Activated T-cell treated with anti-CD3 and anti-CD28 coated beads, Interleukin-2, amount 50 U/mL, for 72 hours (primary cell): ENCODE measurements at places on chromosomes 6 and 20.

- DNase-seq: no peak
Observed at GRCh38 chr20:48831718-48832404, 4.1 kb upstream of the PREX1 start.

DNA sequence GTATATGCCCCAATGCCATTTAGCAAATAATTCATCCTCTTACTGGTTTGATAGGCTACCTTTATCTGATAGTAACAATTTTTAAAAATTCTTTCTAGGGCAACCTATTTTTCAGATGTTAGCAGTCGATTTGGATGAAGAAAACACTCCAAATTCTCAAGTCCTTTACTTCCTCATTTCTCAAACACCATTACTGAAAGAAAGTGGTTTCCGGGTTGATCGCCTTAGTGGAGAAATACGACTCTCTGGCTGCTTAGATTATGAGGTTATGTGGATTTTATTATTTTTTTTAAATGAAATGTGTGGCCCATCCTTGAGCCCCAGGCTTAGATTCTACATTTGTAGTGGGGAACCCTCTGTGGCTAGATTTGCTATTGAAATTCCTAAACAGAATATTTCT, 26.3 kb downstream of the CDH26 start:
- DNase-seq: no peak

GRCh38 chr6:137933696-137934095, 66.6 kb downstream of the TNFAIP3 start:
- DNase-seq: no peak

- DNase-seq: no peak
Observed at GRCh38 chr20:48198929-48199451, 413.7 kb upstream of the SULF2 start.

GRCh38 chr6:140744659-140745320, 1370.3 kb upstream of the CITED2 start:
- no peak for DNase-seq

- DNase-seq: no peak
Observed at GRCh38 chr20:41382791-41383305, 16.2 kb upstream of the EMILIN3 start.
